NCI-H1048 (cell line): ENCODE measurements at places on chromosomes 13 and 19.

DNA sequence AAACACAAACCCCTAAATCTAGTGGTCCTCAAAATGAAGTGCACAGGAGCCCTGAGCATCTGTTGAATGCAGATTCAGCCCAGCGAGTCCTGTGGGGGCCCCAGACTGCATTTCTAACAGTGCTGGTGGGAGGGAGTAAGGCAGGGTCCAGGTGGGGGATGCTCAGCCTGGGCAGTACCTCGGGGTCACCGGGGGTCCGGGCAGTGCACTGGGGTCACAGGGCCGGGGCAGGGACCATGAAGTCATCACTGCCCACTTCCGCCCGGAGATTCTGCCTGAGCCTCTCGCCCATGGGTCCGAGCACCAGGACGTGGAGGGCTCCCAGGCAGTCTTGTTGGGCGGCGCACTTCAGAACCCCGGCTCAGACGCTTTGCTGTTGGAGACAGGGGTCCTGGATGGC is 838 bp upstream of the ATP4B start:
- DNase-seq: no peak

- DNase-seq: no peak
These were observed 19.9 kb downstream of the PCDH9 start for GRCh38 chr13:67210208-67210607.

DNA sequence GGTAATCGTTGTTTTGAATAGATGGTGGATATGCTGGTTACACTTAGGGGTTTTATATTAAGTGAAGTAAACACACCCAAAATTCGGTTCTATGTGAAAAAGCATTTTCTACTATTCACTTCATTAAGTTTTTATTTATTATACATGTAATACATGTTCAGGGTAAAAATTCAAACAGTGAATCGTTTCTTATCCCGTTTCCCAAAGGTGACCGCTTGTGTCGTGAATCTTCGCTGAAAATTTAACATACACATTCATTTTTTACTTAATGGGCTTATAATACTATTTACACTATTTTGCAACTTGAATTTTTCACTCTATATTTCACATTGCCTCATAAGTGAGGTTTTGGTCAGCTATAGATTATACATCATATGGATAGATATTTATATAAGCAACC is 24.5 kb downstream of the IPO5 start:
- no peak for DNase-seq

GRCh38 chr13:69654392-69654791 is 453.2 kb upstream of the ATXN8OS start:
- no peak for DNase-seq

DNA sequence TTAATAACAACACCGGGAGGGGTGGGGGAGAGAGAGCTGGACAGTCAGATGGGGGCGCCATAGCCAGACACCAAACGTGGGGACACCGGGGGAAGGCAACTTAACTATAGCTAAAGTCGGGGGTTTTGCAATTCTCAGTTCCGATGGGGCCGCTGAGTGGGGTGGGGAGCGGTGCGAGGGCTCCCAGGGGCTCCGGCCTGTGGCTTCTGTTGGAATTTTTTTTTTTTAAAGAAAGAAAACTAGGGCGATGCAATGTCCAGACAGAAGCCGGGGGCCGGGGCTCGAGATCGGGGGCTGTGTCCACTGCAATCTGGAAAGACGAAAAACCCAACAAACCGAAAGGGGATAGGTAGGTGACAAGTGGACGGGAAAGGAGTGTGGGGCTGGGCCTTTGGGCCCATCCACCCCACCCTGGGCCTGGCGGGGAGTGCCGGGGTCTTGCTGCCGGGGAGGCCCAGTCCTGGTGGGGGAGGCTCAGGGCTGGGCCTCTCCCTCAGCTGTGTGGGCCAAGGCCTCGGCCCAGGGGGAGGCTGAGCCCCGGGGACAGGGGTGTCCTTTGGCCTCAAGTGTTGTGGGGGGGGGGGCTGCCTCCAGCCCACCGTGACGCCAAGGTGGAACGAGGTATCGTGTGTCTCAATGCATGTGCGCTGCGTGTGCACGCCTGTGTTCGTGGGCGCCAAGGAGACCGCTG is 17.3 kb downstream of the PRKCSH start:
- DNase-seq: no peak

DNA sequence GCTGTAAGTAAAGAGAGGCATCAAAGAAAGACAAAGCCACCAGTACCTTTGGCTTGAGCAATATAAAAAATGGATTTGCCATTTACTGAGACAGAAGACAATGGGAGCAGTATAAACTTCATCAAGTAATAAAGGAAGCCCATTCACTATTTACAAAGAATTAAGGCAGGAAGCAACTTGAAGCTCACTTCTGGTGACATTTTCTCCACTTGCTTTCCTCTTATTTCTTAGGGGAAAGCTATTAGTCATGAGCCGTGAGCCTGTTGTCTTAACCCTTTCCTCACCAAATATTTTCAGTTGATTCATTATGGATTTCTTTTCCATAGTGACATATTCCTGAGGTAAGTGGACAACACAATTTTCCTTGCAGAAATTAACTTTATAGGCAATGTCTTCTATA is 156.8 kb downstream of the DNAJC3 start:
- no peak for DNase-seq
